ENCODE measurements at places on chromosomes 2 and 18.

DNA sequence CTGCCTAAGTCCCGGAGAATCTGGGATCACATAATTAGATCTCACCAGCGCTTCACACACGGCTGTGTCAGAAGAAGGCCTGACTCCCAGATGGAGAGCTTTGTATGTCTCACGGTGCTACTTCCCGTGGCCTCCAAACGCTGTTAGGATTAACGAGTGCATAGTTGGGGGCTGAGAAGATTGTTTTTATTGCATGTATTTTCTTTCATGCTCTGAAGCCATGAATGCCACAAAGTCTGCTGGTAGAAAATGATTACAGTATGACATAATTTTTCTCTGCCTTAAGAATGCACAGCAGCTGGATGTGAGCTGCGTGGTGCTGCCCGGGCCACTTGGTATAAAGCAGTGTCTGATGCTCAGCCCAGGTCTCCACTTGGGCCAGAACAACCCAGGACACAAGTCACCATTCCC, 166.5 kb downstream of the SEPTIN10 start:
- no peak for DNase-seq

- no peak for DNase-seq
These were observed 34.0 kb downstream of the ABCB11 start for GRCh38 chr2:168997118-168997521.

GRCh38 chr2:34851804-34852203, 1252.7 kb upstream of the FAM98A start:
- no peak for DNase-seq

DNA sequence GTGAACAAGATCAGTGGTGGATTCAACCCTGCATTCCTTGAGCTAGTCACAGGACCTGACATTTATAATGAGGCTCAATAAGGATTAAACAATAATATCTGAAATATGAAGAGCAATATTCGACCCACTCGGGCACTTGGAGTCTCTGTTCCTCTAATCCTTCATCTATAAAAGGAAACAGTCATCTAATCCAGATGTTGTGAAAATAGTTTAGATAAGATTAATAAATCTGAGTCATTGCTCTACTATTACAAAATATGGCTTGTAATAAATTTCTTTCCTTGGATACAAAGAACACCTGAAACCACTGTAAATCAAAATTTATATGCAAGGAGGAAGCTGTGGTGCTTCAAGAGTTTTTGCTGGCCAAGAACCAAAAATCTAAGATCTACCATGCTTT, 846.9 kb upstream of the ACVR2A start:
- no peak for DNase-seq

DNA sequence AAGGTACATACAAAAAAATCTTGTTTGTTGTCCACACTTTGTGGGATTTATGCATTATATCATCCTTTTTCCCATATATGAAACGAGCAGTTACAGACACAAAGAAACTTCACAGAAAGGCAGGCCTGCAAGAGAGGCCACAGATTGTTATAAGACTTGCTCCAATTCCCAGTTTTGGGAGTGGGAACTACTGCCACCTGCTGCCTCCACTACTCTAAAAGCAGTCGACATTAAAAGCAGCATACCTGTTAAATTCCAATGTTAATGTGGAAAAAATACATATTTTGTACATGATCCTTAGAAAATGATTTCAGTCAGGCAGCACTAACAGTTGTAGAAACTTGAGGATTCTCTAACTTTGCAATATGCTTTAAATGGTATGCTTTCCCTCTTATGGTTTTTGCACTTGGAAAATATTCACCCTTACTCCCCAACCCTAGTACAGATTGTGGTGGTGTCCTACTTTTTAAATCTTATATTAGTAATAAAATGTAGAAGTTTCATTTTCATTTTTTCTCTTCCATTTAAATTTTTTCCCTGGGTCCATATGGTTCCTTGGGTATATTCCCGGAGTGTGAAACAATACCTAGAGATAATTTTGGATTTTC, 37.9 kb downstream of the SLC38A11 start:
- peak; percentile 54 for DNase-seq

DNA sequence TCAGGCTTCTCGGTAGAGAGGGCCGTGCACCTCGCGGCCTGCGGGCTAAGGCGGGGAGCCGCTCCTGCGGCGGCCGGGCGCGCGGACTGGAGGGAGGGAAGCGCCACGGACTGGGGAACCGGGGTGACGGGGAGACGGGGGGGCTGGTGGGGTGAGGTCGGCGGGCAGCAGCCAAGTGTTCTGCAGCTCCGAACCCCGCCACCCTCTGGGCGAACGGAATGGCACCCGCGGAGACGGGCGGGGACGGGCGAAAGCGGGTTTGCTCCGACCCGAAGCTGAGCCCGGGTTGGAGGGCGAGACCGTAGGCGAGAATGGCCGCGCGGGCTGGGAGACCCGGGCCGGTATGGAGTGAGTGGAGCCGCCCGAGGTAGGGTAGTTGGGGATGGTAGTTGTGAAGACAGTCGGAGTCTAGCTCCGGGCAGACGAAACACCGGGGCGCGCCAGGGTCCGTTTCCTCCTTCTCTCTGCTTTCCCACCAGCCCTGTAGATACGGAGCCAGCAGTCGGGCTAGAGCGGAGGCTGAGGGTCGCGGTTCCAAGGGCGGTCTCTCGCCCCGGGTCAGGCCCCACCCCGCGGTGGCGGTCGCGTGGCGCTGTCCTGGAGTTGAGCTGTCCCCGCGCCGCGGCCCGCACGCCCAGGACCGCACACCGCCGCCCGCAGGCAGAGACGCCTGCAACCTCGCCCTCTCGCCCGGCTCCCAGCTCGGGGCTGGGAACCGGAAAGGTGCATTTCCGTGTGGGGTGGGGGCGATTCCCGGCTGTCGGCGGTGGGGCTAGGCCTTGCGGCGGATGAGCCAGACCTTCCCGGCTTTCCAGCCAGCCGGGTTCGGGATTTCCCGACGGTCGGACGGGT, 160.3 kb upstream of the SIX2 start:
- no peak for DNase-seq

GRCh38 chr2:178163395-178163794, 30.9 kb upstream of the OSBPL6 start:
- DNase-seq, result no peak

DNA sequence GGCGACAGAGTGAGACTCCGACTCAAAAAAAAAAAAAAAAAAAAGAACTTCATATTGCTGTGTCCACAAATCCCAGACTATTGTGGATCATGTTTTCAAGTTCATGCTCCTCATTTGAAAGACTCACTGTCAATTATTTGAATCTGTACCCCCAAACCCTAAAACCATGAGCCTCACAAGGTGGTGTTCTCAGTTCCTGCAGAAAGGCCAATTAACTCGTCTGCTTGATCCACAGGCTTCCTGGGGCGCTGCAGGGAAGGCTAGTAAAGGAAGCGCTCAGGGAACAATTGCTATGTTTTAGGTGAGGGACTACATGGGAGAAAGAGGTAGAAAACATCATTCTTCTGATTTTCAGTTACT, 396.8 kb upstream of the NETO1 start:
- no peak for DNase-seq

GRCh38 chr2:224556381-224556780, 28.8 kb downstream of the CUL3 start:
- DNase-seq, result no peak

- no peak for DNase-seq
These were observed 91.2 kb downstream of the NCKAP5 start for GRCh38 chr2:133476931-133477615.

DNA sequence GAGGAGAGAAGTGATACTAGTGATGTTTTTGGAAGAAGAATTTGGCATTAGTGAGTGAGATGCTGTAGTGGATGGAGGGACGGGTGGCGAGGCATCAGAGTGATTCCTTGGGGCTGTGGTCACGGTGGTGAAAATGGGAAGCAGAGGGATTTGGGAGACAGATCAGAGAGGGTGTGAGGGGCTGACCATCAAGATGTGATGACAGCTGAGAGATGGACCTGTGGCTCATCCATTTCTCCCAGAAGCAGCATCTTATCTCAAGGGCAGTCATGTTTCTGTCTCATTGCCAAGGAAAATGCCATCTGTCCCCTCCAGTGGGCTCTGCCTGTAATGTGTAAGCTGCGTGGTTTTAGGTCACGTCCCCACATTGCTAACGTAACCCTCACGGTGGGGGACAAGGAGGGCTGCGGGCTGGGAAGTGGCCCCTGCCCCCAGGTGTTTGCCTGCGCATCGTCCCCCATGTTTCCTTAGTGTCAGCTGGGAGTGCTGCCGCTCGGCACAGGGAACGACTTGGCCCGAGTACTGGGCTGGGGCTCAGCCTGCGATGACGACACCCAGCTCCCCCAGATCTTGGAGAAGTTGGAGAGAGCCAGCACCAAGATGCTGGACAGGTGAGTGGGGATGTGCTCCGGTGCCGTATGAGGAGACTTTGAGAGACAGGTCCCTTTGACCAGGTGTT, 91.0 kb downstream of the DGKD start:
- no peak for DNase-seq

DNA sequence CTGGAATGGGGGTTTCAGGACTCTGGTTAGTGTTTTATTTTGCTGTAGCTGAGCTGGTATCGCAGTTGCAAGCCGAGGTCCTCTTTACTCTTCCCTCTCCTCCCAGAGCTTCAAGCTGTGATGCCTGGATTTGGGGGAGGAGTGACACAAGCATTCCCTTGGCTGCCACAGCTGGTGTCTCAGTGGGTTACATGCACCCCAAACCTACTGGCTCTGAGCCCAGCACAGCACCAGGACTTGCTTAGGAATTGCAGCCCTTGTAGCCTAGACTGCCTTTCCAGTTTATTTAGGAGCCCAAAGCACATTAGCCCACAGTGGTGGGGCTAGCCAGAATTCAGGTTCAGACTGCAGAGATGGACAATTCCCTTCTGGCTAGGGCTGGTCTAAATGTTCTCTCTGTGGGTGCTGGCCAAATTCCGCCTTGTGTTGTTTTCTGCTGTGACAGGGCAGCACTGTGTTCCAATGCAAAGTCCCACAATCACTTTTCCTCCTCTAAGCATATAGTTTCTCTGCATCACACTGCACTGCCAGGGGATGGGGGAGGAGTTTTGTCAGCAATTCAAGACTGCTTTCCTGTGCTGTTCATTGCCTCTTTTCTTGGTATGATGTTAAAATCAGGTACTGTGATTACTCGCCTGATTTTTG, 122.8 kb downstream of the SLC4A10 start:
- DNase-seq, result no peak

GRCh38 chr2:177001334-177001733, 211.3 kb upstream of the HNRNPA3 start:
- DNase-seq, result no peak

GRCh38 chr18:74473976-74474640, 17.0 kb upstream of the DIPK1C start:
- no peak for DNase-seq

DNA sequence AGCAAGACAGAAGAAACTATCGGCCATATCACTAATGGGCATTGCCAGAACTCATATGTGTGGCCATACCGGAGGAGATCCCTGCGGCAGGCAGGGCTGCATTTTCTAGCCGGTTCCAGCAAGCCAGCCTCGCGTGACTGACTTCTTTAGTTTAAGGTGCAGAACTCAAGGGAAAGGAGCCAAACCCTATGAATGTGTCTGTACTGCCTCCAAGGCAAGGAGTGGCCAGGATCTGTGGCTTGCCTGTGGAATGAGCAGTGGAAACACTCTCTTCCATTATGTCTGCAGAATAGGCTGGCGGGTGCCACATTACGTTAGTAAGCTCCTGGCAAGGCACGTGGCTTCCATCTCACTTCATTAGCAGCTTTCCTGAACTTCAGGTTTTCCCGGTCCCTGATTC, 137.6 kb downstream of the ATL2 start:
- no peak for DNase-seq

DNA sequence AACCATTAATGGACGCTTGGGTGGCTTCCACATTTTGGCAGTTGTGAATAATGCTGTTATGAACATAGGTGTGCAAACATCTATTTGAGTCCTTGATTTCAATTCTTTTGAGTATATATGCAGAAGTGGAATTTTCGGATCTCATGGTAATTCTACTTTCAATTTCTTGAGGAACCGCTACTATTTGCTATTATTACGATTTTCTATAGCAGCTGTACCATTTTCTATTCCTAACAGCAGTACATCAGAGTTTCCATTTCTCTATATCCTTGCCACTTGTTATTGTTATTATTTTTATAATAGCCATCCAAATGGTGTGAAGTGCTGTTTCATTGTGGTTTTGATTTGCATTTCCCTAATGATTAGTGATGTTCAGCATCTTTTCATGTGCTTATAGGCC, 69.5 kb downstream of the KIF5C start:
- DNase-seq, result no peak

DNA sequence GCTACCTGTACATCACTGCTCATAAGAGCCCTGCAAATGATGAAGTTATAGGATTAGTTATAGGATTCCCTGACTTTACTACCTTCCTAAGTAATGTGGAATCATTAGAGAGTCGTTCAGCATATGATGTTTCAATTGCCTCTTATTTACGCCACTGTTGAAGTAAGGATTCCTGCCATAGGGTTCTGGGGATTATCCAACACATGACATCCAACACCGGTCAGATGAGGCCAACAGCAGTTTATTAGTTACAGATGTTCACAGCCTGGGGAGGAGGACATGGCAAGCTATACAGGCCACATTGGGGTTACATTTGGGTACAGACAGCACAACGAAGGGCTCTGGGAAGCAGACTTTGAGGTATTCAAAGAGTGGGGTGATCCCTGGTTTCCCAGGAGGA, 134.1 kb upstream of the MC4R start:
- no peak for DNase-seq

DNA sequence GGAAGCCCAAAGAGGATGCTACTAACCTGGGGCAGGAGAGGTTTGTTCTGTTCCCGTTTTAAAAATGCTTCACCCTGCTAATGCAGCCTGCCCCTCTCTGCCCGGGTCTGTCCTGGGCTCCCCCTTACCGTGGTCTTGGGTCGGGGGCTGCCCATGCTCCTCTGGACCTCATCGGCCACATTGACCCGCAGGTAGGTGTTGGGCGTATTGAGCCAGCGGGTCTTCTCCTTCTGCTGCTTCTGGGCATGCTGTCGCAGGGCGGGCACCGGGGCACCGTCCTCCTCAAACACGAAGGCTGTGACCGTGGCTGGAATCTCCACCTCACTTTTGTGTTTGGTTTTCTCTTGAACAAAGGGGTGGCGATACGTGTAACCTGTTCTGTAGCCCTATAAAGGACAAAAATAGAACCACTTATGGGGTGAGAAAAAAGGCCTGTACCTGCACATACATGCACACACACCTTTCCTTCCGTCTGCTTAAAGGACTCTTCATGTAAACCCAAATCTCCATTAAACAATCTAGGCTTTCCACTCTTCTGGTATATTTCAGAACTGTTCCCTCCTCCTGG, 89.3 kb downstream of the ADD2 start:
- no peak for DNase-seq

GRCh38 chr2:88036182-88036581, 19.4 kb downstream of the KRCC1 start:
- no peak for DNase-seq

DNA sequence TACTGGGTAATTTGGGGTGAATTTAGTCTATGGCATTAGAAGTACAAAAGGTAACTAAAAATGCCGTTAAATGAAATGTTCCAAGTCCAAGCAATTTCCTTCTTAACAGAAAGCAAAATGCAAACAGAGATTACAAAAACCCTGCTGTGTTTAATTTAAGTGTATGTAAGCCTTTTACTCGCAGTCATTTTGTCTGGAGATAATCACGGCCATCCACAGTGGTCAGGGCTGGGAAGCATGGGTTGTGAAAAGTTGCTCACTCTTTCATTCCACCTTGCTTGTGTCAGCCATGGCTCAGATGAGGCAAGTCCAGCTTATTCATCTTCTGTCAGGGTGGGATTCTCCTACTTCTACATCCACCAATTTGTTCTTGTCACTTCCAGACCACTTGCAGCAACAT, 983.6 kb upstream of the ZEB2 start:
- DNase-seq, result no peak

- peak; percentile 72 for DNase-seq
These were observed 12.4 kb upstream of the GMCL1 start for GRCh38 chr2:69816923-69817542.

GRCh38 chr2:47054868-47055267, 100.2 kb downstream of the STPG4 start:
- DNase-seq, result no peak

- no peak for DNase-seq
These were observed 569.8 kb upstream of the NRXN1 start for GRCh38 chr2:51601706-51602105.

Measured in left colon (tissue), 2 donors.